ENCODE measurements at places on chromosomes 4 and X.

DNA sequence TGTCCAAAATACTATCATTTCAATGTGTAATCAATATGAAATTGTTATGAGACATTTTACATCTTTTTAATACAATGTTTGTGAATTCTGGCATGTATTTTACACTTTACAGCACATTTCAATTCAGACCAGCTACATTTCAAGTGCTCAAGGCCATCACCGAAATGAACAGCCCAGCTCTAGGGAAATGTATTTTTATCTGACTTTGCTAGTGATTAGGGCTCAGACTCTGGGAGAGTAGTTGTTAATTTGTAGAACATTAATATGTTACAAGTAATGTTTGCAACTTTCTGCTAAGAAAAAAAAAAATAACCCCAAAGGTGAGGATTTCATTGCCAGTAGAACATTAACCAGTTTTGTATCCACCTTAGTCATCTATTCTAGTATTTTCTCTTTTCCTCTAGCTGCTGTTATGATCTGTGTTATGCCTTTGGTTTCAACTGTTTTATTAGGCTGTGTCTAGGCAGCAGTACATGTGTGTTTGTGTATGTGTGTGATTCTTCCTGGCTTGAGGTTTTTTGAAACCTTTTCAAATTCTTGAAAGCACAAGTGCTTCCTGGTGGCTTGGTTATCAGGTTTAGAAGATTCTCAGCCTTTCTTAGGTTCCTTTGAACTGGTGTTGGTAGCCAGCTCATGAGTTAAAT lies 125.9 kb downstream of the NSUN7 start:
- DNase-seq, result no peak

DNA sequence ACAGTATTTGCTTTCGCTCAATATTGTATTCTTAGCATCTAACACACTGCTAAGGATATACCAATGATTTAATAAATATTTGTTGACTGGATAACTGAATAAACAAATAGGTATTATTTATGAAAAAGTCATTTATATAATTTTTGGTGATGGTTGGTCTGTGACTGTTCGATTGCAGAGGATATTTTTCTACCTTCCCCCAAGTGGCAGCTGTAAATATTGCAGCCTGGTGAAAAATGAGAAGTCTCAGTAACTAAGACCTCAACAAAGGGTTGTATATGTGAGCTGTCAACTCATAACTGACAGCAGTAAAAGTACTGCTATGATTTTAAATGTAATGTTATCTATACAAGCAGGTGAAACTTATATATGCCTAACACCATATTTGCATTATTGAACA lies 36.0 kb downstream of the HTR2C start:
- no peak for DNase-seq

GRCh38 chrX:109714340-109714958 lies 18.6 kb downstream of the ACSL4 start:
- DNase-seq, result no peak

DNA sequence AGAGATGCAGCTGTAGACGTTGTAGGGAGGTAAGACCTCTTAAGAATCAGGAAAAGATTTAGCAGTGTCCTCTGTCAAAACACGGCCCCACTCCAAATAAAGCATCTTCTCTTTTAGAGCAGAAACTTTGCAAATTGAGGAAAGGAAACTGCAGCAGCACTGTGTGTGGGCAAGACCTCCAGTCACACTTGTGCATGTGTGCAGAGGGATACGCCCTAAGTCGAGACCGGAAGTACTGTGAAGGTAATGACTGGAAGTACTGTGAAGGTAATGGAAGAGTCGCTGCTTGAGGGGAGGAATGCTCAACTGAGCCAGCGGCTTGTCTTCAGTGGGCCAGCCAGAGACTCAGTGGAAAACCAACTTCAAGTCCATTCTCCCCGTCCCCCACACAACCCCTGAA lies 46.5 kb downstream of the EGF start:
- DNase-seq, result no peak

DNA sequence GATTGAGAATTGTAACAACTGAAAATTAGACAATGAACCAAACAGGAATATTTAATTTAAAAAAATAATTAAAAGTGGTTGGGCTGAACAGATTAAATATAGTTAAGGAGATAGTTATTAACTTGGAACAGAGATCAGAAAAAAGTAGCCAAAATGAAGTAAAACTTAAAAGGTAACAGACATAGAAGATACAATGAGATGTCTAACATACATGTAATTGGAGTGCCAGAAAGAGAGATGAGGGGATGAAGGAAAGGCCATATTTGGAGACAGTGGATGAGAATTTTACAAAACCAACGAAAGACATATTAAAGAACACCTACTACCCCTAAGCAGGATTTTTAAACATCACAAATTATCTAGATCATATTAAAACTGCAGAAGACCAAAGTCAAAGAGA lies 8.0 kb downstream of the TBC1D9 start:
- DNase-seq, result no peak

GRCh38 chr4:149403081-149403480 lies 412.6 kb downstream of the IQCM start:
- no peak for DNase-seq

DNA sequence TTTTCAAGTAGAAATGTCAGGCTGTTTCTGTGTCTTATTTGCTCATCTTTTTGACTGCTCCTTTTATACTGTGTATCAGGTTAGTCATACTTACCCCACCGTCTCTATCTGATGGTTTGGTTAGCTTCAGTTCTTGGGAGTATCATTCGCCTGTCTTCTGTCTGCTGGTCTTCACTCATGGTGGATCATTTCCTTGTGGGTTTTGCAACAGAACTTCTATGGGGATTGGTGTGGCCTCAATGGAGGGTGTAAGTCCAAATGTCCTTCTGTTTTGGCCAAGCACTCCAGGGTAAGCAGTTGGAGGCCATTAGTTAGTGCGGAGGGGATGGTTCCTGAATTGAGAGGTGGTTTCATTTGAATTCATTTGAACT lies 7.2 kb downstream of the ABCD1 start:
- DNase-seq, result no peak

DNA sequence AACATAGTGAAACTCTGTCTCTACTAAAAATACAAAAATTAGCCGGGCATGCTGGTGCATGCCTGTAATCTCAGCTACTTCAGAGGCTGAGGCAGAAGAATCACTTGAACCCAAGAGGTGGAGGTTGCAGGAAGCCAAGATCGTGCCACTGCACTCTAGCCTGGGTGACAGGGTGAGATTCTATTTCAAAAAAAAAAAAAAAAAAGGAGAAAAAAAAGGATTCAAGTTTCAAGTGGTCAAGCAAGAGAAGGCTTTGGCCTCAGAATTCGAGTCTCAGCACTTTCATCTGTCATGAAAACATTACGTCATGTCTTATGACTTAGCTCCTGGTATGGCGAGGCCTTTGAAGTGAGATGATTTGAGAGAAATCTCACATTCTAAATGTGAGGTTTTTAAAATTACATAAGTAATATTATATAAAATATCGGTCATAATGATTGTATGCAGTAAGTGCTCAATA lies 21.2 kb upstream of the DHRSX start:
- no peak for DNase-seq

DNA sequence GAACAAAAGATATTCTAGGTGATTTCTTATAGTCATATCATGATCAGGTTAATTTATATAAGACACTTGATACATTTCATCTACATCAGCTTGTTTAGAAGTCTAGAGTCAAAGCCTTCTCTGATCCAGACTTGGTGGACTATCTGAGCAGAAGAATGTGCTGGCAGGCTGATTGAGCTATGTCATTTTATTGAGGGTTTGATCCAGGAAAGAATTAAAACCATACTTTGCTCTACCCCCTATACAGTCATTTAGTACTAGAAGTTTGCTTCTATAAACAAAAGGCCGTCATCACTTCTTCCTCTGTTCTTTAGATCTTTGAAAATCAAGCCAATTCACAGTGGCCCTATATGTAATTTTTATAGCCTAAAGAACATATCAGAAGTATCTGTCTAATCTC lies 173.1 kb upstream of the PITX2 start:
- no peak for DNase-seq

DNA sequence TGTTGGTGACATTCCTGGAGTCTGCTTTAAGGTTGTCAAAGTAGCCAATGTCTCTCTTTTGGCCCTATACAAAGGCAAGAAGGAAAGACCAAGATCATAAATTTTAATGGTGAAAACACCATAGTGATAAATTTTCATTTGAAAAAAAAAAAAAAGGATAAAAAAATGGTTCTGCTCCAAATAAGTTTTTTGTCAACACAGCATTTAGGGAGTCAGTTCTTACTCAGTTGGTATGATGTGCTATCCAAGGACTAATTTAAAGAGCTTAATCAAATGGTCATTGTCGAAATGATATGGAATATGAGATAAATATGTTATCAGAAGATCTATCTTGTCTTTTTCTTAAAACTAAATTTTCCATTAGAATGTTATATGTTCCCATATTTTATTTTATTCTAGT lies 83.9 kb downstream of the PCDH18 start:
- DNase-seq, result no peak

DNA sequence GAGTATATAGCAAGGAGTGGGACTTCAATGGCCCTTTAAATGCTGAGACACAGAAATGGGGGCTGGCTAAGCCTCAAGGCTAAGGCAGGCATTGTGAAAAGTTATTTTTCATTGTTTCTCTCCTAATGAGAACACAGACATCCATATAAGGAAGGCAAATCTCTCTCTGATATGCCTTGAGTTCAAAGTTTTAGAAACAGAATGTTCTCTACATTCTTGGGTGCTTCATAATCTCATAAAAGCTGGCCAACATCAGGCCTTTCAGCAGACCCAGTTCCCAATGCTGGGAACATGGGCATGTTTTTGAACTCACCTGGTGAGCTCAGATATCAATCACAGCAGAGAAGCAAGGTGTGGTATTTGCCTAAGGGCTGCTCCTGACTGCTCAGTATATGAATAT lies 19.4 kb upstream of the RAB40A start:
- DNase-seq, result no peak
